ENCODE measurements at places on chromosomes 11 and 22.

GRCh38 chr11:134580610-134580975 lies 168.6 kb upstream of the B3GAT1 start:
- DNase-seq, result no peak

GRCh38 chr11:118885319-118885718 lies 1.6 kb downstream of the CXCR5 start:
- DNase-seq, result no peak

- DNase-seq, result no peak
Measured at GRCh38 chr22:46363611-46364321, 28.3 kb downstream of the TRMU start.

- no peak for DNase-seq
Measured at GRCh38 chr22:47850644-47851151, 1088.2 kb downstream of the TBC1D22A start.

- no peak for DNase-seq
Measured at GRCh38 chr11:31974366-31975136, 116.3 kb upstream of the RCN1 start.

DNA sequence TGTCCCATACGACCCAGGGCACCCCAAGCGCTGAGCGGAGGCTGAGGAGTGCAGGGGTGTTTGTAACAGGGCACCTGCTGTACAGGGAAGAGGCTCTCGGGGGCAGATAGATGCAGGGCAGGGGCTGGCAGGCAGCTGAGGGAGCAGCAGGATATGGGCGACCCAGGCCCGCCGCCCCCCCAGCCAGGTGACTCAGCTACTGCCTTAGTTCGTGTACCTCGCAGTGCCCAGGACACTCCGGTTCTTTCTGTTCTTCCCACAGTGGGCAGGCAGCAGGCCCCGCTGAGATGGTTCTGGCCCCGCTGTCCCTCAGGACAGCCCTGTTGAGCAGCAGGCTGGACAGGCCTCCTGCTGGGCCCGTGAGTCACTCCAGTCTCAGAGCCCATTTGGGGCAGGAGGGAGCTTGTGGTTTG lies 16.2 kb downstream of the PHLDA2 start:
- DNase-seq, result no peak

- DNase-seq, result no peak
Measured at GRCh38 chr11:135004495-135004894, 592.5 kb upstream of the B3GAT1 start.

- no peak for DNase-seq
Measured at GRCh38 chr11:96278039-96278897, 64.7 kb downstream of the MAML2 start.

GRCh38 chr22:48979482-48979881 lies 848.2 kb downstream of the BRD1 start:
- DNase-seq, result no peak

DNA sequence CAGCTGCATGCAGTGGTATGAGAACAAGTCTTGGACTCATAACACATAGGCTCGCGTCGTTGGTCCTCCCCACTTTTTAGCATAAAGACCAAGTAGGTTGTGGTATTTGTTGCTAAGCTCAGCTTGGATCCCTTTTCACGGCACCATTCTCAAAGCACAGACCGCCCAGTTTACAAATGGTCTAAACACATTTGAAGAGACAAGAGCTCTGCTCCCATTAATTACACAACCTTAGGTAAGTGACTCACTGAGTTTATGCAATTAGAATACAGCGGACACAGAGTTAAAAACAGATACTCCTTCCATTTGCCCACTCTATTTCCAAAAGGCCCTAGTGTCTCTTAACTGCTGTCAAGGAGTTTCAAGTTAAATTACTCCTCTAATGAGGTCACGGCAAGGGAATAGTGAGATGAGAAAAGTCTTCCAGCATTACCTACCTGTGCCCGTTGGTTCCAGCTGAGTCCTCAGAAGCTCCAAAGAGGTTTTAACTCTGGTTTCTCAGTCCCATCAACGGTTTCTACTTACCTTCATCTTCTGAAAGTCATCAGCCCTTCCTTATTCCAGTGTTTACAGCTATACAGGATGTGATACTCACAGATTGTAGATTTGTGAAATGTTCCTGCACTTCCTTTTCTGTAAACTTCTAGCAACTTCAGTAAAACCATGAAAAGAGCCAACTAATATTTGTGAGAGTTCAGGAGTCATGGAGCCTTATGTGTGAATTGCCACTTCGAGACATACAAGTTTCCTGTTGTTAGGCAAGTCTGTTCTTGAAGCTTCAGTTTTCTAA lies at the start of gene MS4A6A:
MS4A6A (minus strand) TSS at position 543 of the 790 bp plus-strand sequence. CDS start 1,356 bp downstream, outside the sequence.
- DNase-seq, result no peak

GRCh38 chr11:18046116-18046777 lies at the start of gene TPH1:
TSS of gene TPH1 (minus strand) at chr11:18046269. CDS start at chr11:18040762, 5,507 bp downstream.
- no peak for DNase-seq

GRCh38 chr22:20085651-20086050 lies 5.6 kb downstream of the DGCR8 start:
- DNase-seq, result no peak

DNA sequence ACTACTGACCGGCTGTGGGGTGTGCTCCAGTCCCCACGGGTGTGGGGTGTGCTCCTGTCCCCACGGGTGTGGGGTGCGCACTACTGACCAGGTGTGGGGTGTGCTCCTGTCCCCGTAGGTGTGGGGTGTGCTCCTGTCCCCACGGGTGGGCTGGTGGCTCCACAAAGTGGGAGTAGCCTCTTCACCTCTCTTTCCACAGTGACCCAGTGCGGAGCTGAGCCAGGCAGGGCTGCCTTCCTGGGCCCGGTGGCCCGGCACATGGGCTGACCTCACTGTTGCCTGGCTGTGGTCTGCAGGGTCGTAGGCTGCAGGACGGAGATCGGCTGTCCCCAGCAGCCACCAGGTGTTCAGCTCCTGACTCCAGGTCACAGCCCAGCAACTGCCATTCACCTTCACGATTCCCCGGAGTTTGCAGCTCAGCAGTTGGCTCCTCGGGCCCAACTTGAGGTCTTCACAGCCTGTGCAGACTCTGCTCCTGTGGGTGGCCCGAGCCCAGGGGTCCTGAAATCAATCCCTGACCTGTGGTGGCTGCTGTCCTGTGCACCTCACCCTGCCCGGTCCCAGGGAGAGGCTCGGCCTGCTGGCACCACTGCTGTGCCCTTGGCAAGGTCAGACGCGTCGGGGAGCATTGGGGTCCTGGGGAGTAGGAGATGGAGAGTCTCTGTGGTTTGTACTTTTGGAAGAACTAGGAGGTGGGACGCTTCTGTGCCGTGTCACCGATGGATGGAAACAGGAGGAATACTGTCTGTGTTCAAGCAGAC lies 414.3 kb downstream of the TBC1D22A start:
- DNase-seq, result no peak

DNA sequence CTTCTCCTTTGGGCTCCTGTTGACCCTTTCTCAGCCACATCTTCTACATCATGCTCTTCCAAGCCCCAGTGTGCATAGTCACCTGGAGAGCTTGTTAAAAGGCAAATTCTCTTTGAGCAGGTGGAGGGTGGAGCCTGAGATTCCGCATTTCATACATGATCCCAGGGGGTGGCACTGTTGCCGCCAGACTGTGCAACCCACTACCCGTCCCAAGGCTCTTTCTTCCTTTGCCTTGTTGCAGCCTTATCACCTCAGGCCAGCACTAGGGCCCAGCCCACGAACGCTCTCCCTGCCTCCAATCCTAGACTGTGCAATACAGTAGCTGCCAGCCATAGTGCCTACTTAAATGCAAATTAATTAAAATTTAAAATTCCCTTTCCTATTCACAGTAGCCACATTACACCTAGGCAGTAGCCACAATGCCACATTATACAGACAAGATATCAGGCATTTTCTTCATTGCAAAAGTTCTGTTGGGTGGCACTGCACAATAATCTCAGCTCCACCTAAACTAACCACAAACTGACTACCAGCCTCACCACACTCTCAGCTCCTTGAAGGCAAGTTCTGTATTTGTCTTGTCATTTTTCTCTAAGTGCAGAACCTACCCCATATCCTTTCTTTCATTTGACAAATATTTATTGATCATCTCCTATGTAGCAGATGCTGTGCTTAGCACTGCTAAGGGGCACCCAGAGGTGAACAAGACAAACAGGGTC lies 4.6 kb upstream of the KCNJ5 start:
- DNase-seq, result no peak

DNA sequence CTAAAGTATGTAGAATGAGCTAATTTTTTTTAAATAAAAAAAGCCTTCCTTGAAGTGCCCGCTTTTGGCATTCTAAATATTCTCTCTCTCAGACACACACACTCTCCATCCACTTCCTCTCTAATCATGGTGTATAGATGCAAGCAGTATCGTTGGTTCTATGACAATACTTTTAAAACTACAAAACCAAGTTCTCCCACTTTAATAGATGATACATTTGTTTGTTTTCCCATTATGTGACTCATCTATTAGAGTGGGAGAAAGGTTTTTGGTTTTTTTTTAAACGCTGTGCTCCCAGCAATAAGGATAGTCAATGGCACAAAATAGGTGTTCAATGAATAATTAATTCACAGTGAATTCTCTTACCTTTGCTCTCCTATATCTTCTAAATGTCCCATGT lies 44.6 kb downstream of the FZD4 start:
- no peak for DNase-seq

DNA sequence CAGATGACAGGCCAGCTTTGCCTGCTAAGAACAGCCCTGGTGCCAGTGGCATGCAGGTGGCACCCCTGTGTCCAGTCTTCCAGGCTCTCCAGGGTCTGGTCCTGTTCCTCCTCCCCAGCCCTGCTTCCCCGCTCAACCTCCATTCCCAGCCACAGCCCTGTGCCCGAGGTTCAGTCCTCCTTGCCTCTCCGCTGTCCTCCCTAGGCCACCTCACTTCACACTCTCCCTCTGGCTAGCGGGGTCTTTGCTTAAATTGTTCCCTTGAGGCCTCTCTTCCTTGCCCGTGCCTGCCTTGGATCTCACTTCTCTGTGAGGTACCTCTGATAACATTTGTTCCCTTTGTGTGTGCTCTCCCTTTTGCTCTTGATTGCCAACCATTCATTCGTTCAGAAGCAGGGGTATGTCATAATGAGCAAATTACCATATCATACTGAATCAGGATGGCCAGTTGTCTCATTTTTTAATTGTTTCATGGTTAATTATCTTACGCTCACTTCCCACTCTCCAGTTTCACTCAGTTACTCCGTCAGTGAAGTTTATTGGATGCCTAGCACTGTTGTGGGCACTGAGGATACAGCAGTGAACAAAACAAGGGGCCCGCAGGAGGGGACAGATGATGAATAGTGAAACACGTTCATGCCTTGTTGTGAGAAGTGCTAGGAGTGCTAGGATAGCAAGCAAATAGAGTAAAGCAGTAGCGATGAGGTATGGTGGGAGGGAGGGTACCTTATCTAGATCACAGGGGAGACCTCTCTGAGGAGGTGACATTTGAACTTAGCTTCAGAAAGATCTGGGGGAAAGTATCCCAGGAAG lies 7.4 kb downstream of the BMAL1 start:
- DNase-seq, result no peak

GRCh38 chr22:39913321-39913720 lies 12.4 kb downstream of the GRAP2 start:
- no peak for DNase-seq

DNA sequence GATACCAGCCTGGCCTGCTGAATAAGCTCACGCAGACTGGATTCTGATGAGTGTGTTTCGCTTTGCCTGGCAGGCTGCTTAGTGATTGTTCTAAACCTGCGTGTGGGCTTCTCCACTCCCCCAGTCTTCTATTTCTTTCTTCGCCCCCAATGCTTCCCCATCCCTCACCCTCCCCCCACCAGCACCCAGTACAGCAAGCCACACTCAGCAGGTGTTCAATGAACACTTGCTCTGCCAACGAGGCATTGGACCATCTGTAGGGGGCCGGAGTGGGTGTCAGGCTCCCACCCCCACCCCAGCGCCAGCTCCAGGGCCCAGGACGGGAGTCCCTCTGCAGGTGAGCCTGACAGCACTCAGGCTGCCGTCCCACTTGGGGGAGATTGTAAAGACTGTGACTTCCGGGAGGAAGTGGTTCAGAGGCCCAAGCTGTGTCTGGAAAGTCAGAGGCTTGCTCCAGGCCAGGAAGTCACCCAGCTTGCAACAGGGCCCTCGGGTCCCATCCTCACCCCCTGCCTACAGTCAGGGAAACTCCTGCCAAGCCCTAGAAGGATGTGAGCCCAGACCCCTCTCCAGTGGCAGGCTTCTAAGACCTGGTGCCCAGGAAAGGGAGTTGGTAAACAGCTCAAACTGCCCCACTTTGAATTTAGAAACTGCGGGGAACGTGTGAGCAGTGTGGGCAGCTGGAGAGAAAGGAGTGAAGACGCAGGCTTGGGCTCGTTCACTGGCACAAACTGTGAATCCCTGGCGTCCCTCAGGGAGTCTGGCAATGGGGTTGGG lies 66.3 kb upstream of the PRDM11 start:
- DNase-seq, result no peak

GRCh38 chr11:72584939-72585597 lies 89.2 kb downstream of the PDE2A start:
- no peak for DNase-seq

DNA sequence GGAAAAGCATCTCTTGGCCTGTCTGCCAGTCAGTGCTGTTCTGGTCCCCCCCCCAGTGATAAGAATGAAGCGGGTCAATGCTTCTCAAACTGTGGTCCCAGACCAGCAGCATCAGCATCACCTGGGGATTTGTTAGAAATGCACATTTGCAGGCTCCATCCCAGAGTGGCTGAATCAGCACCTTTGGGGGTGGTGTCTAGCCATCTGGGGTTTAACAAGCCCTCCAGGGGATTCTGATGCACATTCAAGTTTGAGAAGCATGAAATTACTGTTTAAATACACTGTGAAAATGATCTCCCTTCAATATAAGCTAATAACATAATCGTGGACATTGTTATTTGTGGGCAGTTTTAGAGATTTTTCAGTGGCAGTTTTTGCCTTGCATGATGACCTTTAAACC lies 133.5 kb downstream of the MYO18B start:
- DNase-seq, result no peak

- no peak for DNase-seq
Measured at GRCh38 chr11:69472541-69473275, 8.8 kb upstream of the LINC01488 start.

DNA sequence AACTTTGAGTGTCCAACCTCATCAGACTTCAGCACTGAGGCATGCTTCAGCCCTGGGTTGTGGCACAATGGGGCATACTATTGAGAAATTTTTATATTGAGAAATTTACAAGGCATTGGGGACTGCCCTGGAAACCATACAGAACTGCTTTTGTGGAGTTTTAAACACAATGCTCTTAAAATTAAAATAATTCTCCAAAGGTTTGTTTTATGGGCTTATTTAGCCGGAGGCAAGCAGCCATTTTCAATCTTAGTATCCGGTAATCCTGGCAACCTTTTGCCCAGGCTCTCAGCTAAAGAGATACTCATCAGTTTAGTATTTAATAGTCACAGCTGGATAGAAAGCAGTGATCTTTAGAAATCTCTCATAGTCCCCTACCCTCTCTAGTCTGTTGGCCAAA lies 3.1 kb upstream of the EXPH5 start:
- no peak for DNase-seq

Data from amygdala (tissue), 56 donors.